ENCODE measurements at places on chromosomes 7 and 10. TPM values are rescaled to one million over a fixed set of nuclear protein-coding genes. Genes with fewer than 3 reads are reported as not detected.

DNA sequence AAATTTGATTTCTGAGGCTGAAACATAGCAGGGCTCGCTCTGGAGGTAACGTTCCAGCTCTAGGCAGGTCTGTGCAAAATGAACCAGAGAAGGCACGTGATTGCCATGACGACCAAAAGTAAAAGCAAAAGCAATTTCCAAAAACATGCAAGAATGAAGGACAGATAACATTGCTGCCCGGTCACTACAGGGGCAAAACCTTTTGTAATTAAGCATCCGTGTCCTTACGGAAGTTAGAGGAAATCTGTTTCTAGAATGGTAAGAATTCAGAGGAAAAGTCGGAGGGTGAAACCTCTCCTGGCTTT is 2.9 kb downstream of the KLF6 start:
- H3K27me3 ChIP-seq: no peaks in the 10 kb centered on the region
- DNase-seq: no peak
- H3K4me3 ChIP-seq: peak overlapping the region; percentile 90
- H3K4me1 ChIP-seq: peaks cover 2% of the 10 kb centered on the region

DNA sequence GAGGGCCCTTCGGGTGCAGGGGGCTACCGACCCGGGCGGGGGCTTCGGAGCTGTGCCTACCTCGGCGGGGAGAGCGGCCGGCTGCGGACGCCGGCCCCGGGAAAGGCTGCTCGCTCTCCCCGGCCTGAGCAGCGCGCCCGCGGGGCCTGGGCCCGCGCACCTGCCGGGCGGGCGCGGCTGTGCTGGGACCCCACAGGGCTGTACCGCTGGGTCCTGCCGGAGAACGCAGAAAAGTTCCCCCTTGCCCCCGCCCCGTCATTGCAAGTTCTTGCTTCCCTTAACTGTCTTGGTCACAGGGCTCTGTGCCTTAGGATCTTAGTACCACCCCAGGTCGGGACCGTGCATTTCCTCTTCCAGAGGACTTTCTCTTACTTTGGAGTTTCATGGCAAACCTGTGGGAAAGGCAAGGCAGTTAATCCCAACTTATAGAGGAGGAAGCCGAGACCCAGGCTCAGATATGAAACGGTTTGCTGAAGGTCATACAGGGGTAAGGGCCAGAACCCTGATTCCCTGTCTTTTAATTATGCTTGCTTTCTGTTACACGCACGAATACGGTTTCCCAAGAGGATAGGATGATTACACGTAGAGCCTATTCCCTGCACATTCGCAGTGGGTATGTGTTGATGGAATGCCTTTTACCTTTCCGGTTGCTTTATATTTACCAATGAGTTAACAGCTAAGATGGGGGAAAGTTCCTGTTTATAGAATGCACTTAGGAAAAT is 652 bp downstream of the PCGF5 start:
- H3K36me3 ChIP-seq: no peaks in the 10 kb centered on the region
- DNase-seq: peak; percentile 57
- peak overlapping the region; percentile 76 for H3K4me3 ChIP-seq
- peaks cover 43% of the 10 kb centered on the region for H3K4me1 ChIP-seq
- H3K27me3 ChIP-seq: no peaks in the 10 kb centered on the region
- peak overlapping the region; percentile 90 for H3K27ac ChIP-seq

DNA sequence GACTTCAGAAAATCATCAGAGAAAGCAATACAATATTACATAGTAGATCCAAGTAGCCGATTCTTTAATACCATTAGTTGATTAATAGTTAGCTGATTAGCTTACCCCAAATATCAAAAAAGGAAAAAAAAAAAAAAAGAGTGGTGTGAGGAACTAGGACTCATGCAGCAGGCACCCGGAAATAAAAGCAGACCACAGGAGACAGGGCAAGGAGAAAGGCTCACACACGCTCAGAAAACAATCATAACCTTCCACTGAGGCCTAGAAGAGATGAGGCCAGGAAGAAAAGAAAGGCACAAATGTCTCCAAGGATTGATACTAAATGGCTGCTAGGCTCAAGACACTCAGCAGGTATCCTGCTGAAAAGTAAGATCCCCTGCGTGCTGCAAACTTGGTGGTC is 25.9 kb downstream of the TRDMT1 start:
- no peak overlapping the region for H3K27ac ChIP-seq
- no peaks in the 10 kb centered on the region for H3K36me3 ChIP-seq
- DNase-seq: no peak
- H3K27me3 ChIP-seq: no peaks in the 10 kb centered on the region

- no peak overlapping the region for H3K27ac ChIP-seq
- H3K4me3 ChIP-seq: no peak overlapping the region
- no peaks in the 10 kb centered on the region for H3K27me3 ChIP-seq
- H3K4me1 ChIP-seq: no peaks in the 10 kb centered on the region
Measured at GRCh38 chr7:429828-430180, 89.8 kb downstream of the PDGFA start.

DNA sequence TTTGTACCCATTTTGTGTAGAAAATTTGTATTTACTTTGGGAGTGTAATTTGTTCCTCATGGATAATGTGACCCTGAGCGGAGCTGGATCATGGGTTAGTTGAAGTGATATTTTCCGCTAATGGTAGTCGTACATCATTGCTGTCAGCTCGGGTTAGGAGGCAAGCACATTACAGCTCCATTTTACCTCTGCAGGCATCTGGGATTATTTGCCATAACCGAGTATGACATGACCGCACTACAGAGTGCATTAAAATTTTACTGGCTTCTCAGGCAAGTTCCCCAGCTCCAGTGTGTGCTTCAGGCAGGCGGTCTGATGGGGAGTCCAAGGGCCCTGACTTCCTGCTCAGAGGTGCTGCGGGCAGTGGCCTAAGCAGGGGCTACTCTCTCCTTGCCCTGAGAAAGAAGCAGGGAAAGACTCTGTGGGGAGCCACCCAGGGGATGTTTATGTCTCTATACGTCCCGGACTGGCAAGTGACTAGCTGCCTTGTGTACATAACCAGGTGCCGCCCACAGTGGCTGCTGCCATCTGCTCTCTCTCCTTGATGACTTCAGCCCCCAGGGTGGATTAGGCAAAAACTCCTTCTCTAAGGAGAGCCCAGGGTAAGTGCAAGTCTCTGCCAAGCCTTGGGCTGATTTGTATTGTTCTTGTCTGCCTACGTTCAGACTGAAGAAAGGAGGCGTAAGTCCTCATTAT is 685.3 kb upstream of the GALNT17 start:
- H3K4me1 ChIP-seq: no peaks in the 10 kb centered on the region
- no peak for DNase-seq
- H3K36me3 ChIP-seq: no peaks in the 10 kb centered on the region

GRCh38 chr7:90472805-90473540 is 3.5 kb downstream of the PTTG1IP2 start:
- no peaks in the 10 kb centered on the region for H3K4me1 ChIP-seq
- no peak for DNase-seq
- no peak overlapping the region for H3K4me3 ChIP-seq
- no peaks in the 10 kb centered on the region for H3K36me3 ChIP-seq

GRCh38 chr10:47054974-47055373 is 143.7 kb downstream of the PTPN20 start:
- H3K27ac ChIP-seq: no peak overlapping the region
- no peak overlapping the region for H3K4me3 ChIP-seq
- H3K36me3 ChIP-seq: no peaks in the 10 kb centered on the region
- H3K27me3 ChIP-seq: no peaks in the 10 kb centered on the region
- H3K4me1 ChIP-seq: no peaks in the 10 kb centered on the region

- no peaks in the 10 kb centered on the region for H3K36me3 ChIP-seq
- no peak overlapping the region for H3K4me3 ChIP-seq
- no peak for DNase-seq
- H3K27ac ChIP-seq: no peak overlapping the region
Measured at GRCh38 chr10:58373442-58373827, 11.8 kb upstream of the TFAM start.

DNA sequence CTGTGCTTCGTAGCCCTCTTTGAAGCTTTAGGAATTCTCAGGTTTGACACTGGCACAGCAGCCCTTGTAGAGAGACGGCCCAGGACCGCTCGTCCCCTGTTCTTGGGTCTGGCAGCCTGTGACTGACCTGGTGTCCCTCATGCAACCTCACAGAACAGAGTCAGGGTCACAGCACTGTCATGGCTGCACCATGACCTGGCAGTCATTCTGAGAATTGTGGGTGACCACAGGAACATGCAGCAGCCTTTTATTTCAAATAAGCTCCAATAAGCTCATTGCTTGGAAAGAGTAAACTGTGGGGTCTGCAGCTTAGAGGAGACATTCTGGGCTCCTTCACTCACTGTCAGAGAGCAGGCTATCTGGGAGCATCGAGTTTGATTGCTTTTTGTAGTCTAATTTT is 42.5 kb downstream of the MYO1G start:
- no peak overlapping the region for H3K27ac ChIP-seq
- H3K27me3 ChIP-seq: no peaks in the 10 kb centered on the region
- no peaks in the 10 kb centered on the region for H3K36me3 ChIP-seq

- H3K4me1 ChIP-seq: no peaks in the 10 kb centered on the region
- no peak for DNase-seq
- H3K4me3 ChIP-seq: no peak overlapping the region
- no peak overlapping the region for H3K27ac ChIP-seq
- H3K27me3 ChIP-seq: no peaks in the 10 kb centered on the region
- no peaks in the 10 kb centered on the region for H3K36me3 ChIP-seq
Measured at GRCh38 chr7:138970952-138971351, 10.2 kb downstream of the KIAA1549 start.

- H3K4me1 ChIP-seq: peaks cover 2% of the 10 kb centered on the region
- H3K27me3 ChIP-seq: no peaks in the 10 kb centered on the region
- no peak for DNase-seq
- H3K4me3 ChIP-seq: no peak overlapping the region
- H3K27ac ChIP-seq: no peak overlapping the region
Measured at GRCh38 chr10:50219646-50220045, 31.7 kb downstream of the ASAH2 start.

DNA sequence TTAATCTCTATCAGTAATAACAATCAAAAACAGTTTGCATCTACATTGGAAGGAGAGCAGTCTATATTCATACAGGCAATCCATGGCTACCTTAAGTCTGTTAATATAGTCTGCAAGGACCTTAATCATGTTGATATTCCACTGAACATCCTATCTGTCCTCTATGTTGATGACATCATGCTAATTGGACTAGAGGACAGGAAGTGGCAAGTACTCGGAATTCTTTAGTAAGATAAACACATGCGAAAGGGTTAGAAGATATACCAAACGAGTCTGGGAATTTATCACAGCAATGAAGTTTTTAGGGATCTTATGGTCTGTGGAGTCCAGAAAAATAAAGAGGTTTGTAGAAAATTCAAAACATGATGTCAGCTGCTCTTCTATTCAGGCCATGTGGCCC is 11.3 kb upstream of the SAMD9L start:
- no peak overlapping the region for H3K27ac ChIP-seq
- H3K27me3 ChIP-seq: peaks cover 10% of the 10 kb centered on the region
- no peaks in the 10 kb centered on the region for H3K4me1 ChIP-seq
- DNase-seq: no peak
- H3K36me3 ChIP-seq: no peaks in the 10 kb centered on the region
- no peak overlapping the region for H3K4me3 ChIP-seq

DNA sequence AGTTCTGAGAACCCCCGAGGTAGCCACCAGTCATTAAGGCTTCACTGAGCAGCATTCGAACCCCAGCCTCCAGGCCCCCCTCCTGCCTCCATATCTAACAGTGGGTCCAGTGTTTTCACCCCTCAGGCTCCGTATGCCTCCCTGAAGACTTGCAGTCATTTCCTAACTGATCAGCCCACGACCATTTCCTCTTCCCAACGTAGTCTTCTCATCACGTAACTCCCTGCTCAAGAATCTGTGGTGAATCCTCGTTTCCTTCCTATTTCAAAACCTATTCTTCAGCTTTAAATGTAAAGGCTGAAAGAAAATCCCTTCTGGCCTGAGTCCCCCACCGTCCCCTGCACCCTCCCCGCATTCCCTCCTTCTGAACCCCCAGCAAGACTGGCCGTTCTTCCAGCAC is 21.1 kb downstream of the FRMD4A start:
- DNase-seq: no peak
- H3K27me3 ChIP-seq: no peaks in the 10 kb centered on the region
- H3K4me3 ChIP-seq: no peak overlapping the region
- no peaks in the 10 kb centered on the region for H3K36me3 ChIP-seq
- H3K27ac ChIP-seq: no peak overlapping the region

- H3K4me3 ChIP-seq: no peak overlapping the region
- no peaks in the 10 kb centered on the region for H3K27me3 ChIP-seq
- peaks cover 5% of the 10 kb centered on the region for H3K4me1 ChIP-seq
Measured at GRCh38 chr7:123674399-123675180, 18.9 kb downstream of the LMOD2 start.

GRCh38 chr10:112689327-112690072 is 242.5 kb downstream of the VTI1A start:
- H3K27me3 ChIP-seq: no peaks in the 10 kb centered on the region
- H3K4me1 ChIP-seq: no peaks in the 10 kb centered on the region
- H3K4me3 ChIP-seq: no peak overlapping the region
- H3K27ac ChIP-seq: no peak overlapping the region
- peak; percentile 47 for DNase-seq

DNA sequence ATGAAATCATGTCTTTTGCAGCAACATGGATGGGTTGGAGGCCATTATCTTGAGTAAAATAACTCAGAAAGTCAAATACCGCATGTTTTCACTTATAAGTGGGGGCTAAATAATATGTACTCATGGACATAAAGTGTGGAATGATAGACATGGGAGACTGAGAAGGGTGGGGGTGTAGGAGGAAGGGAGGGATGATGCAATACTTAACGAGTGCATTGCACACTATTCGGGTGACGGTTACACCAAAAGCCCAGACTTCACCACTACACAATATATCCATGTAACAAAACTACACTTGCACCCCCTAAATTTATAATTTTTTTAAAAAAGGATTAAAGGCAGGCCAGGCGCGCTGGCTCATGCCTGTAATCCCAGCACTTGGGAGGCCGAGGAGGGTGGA is 13.6 kb downstream of the LGI1 start:
- H3K27ac ChIP-seq: no peak overlapping the region
- no peaks in the 10 kb centered on the region for H3K36me3 ChIP-seq
- H3K4me1 ChIP-seq: peaks cover 58% of the 10 kb centered on the region
- H3K4me3 ChIP-seq: no peak overlapping the region
- H3K27me3 ChIP-seq: no peaks in the 10 kb centered on the region

DNA sequence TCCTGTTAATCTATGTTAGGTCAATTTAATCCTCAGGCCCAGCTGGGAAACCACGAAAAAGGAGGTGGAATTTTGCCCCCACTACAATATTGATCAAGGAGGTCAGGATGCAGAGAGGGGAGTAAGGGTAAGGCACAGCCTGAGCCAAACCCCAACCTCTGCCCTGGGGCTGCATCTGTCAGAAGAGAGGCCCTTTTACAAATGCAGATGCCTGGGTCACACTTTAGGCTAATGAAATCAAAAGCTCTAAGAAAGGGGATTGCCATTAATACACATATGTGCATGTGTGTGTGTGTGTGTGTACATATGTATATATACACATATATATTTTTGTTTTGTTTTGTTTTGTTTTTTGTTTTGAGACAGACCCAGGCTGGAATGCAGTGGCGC is 25.5 kb upstream of the TRUB1 start:
- no peak overlapping the region for H3K4me3 ChIP-seq
- H3K36me3 ChIP-seq: no peaks in the 10 kb centered on the region
- no peaks in the 10 kb centered on the region for H3K27me3 ChIP-seq
- H3K27ac ChIP-seq: no peak overlapping the region
- H3K4me1 ChIP-seq: no peaks in the 10 kb centered on the region

GRCh38 chr10:35614312-35614711 is 9.2 kb downstream of the GJD4 start:
- no peaks in the 10 kb centered on the region for H3K36me3 ChIP-seq
- no peak overlapping the region for H3K27ac ChIP-seq
- no peaks in the 10 kb centered on the region for H3K27me3 ChIP-seq
- peaks cover 13% of the 10 kb centered on the region for H3K4me1 ChIP-seq
- no peak overlapping the region for H3K4me3 ChIP-seq
- DNase-seq: no peak

Gene GRID2IP
- total RNA-seq: 0.05 TPM

Gene SCART1
- 1.0 TPM for total RNA-seq

Gene HOXA2
- total RNA-seq: 0.05 TPM

Gene AQP1
- total RNA-seq: 27.9 TPM

Gene BLNK
- total RNA-seq: 19.1 TPM

Gene CYP3A5
- total RNA-seq: 1,413 TPM

Gene PRR15
- total RNA-seq: 0.98 TPM

Gene UCN3
- total RNA-seq: not detected

Gene EPO
- 1.3 TPM for total RNA-seq

Gene IFIT3
- total RNA-seq: 9.8 TPM

Measured in liver (tissue), 10 donors.